Stimulated activated CD8-positive, alpha-beta memory T cell treated with anti-CD3 and anti-CD28 coated beads, Interleukin-7, amount 100 ng/mL, for 1 hour (primary cell): ENCODE measurements at places on chromosomes 4 and X.
A peak's percentile ranks its signal among the peaks of the same experiment; 100 is the strongest.

- DNase-seq, result no peak
Observed at GRCh38 chr4:71537551-71538065, 198.8 kb downstream of the SLC4A4 start.

DNA sequence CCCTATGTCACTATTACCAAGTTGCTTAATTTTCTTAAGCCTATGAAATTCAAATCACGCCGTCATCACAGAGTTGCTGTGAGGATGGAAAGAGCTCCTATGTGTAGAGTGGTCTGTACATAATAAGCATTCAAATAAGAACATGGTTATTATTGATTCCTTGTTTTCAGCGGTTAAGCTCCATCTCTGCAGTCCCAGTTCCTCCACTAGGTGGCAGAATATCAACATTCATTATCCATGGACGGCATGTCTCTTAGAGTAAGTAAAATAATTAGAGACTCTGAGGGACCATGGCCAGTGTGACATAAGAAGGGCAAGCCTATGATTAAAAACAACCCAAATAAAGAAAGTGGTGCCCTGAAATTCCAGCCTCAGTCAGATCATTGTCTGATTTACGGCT, 132.5 kb upstream of the NHS start:
- DNase-seq, result no peak

DNA sequence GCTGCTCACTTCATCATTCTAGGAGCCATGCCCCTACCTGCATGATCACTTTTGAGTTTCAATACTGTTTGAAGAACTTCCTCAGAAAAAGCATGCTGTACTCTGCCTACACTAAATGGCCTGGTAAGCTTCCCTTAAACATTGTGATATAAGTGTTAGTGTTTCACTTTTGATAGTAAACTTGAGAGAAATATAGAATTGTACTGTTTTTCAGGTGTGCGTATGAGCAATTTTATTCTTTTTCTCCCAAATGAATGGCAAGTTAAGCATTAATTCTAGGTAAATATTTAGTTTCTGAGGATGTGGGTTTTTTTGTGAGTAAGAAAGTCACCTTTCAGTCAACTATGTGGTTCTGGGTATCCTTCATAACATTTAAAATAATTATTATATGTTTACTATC, 484.5 kb downstream of the IL15 start:
- no peak for DNase-seq

DNA sequence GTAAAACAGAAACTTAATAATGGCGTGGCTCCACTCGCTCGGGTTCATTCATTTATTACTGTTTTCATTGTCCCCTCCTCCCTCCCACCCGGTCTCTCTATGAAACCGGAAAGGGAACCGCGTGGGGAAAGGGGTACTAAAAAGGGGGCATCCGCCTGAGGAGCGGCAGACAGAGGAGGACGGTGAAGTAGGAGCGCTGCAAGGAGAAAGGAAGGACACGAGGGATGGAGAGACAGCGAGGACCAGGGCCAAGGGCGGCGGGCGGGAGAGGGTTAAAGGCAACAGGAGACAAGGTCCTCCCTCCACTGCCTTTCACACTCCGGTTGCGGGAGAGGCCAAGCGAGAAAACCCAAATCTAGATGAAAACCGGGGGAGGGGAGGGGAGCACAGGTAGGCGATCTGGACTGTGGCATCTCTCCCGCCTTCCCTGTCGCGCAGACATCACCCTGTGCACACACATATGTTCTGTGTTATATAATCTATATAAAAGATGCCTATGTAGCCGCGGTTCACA, 829 bp downstream of the ELOVL6 start:
- DNase-seq, result peak; percentile 6

DNA sequence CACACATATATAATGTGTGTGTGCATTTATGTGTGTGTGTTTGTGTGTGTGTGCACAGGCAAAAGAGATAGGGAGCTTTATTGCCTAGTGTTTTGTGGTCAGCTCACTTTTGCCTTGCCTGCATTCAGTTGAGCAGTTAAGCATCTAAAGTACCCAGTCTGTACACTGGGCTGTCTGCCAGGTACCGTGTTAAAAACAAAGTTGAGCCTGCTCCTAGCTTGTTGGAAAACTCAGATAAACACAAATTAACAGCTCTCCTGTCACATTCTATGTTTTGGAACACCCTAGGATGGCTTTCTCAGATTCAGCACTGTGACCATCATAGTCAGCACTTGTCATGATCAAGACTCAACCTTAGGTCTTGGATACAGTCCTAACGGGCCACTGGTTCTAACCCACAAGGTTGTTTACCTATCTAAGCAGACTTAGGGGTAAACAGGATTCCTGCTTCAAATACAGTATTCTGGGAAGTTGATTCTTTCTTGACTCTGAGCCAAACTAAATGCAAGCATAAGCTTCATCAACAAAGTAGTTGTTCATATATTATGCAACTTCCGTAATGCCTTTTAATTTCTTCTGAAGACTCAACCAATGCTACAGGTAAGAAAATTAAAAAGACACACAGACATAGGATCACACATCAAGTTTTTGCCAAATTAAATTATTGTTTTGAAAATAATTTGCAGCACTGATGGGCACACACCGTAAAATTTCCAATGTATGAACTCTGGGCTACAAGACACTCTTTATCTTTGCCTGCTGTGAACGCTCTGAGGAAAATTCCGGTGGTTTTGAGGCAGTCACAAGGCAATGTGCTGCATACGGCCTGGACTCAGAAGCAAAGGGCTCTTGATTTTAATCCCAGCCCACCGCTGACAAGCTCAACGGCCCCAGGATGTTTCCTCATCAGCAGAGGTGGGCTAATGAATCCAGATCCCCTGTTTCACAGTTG, 11.3 kb upstream of the CD99 start:
- no peak for DNase-seq

GRCh38 chr4:111693758-111694157, 451.5 kb upstream of the FAM241A start:
- no peak for DNase-seq

DNA sequence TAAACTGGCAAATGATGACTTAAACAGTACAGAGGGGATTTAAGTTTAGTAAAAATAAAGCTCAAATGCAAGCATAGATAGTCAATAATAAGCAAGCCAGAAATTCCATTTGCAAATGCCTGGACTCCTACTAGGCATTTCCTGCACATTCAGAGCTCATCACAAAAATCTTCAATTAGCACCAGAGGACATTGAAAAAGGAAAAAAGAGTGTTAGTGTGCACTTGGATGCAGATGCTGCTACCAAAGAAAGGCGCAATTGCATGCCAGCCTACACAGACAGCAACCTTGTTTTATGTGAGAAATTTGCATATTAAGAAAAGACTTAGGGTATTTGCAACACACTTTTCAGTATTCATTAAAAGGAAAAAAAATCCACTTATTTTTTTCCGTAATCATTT, 282.1 kb downstream of the GRIA2 start:
- DNase-seq, result no peak

GRCh38 chr4:178136736-178137345, 694.6 kb upstream of the AGA start:
- no peak for DNase-seq

GRCh38 chrX:154029439-154029838, 9.7 kb upstream of the IRAK1 start:
- no peak for DNase-seq

DNA sequence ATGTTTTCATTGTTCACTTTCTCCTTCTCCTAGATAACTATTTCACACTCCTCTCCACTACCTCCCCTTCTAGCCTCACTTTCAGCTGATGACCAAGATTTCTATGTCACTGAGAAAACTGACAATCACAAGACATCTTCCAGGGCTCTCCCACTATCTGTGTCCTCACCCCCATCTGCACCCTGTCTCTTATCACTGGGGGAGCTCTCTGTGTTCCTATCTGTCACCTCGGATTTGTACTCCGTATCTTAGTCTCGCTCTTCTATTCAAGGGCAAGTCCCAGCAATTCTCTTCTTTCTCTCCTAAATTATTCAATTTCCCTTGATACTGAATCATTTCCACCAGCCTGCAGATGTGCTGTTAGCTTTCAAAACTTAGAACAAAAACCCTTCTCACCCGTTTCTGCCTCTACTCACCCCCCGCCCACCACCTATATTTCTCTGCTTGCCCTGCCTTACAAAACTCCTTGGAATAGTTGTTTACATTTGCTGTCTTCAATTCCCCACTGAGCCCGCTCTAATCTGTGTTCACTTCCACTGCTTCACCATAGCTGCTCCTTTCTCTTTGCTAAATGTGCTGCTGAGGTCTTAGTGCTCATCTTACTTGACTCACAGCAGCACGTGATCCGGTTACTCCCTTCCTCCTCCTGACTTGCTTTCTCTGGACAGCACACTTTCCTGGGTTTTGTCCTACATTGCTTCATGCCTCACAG, 293.2 kb downstream of the UNC5C start:
- no peak for DNase-seq

DNA sequence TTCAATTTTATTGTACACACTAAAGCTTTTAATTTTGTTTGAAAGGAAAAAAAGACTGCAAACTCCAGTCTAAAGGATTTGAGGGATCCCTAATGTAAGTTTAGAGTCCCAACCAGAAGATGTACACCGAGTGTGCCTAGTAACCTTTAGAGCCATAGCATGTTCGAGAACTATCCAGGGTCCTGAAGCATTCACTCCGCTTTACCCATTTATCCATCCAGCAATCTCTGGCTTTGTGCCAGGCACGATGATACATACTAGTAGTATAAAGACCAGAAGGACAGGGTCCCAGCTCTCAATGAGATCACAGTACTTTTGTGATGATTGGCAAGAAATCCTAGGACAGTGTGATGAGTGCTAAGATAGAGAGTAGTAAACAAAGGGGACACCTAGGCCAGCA, 168.7 kb downstream of the STK32B start:
- no peak for DNase-seq

- DNase-seq, result no peak
Observed at GRCh38 chr4:43471950-43472349, 579.4 kb downstream of the GRXCR1 start.

- DNase-seq, result no peak
Observed at GRCh38 chr4:24831637-24832036, 36.3 kb downstream of the SOD3 start.

GRCh38 chrX:152635941-152636340, 1.8 kb upstream of the GABRQ start:
- no peak for DNase-seq

GRCh38 chrX:14496674-14497073, 32.7 kb upstream of the GLRA2 start:
- DNase-seq, result no peak

- DNase-seq, result peak; percentile 36
Observed at GRCh38 chr4:7843831-7844593, 95.6 kb downstream of the AFAP1 start.

GRCh38 chrX:154019061-154019621, 561 bp downstream of the IRAK1 start:
- no peak for DNase-seq

- DNase-seq, result no peak
Observed at GRCh38 chrX:39560271-39560670, 537.5 kb downstream of the BCOR start.

DNA sequence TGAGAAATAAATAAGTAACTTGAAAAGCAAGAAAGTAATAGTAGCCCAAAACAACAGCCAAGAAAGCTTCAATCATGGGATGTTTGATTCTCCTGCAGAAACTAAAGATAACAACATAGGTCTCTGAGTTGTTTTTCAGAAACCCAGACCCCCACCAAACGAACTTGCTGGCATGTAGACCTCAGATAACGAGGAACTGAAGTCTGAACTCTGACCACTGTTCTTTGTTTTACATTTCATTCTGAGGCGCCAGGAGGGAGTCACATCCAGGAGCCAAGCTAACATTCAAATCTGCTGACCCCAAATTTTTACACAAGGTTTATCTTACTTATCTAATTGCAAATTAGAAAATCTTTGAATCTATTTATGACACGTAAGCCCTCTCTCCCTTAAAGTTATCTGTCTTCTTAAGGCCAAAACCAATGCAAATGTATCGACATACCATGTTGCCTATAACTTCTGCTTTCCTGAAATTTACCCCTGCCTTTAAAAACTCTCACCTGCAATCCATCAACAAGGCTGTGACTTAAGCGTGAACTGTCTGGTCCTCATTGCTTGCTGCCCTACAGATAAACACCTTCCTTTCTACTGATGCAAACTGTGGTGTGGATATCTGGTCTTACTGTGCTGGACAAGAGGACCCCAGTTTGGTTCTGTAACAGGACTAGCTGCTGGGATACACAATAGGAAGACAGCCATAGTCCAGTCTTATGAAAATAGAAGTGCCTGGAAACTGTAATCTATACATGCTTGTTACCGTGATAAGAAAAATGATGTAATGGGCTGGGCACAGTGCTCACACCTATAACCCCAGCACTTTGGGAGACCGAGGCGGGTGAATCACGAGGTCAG, 37.5 kb upstream of the NEIL3 start:
- no peak for DNase-seq

GRCh38 chr4:174764105-174764729, 64.8 kb downstream of the GLRA3 start:
- no peak for DNase-seq

GRCh38 chr4:152700151-152700550, 20.4 kb upstream of the TMEM154 start:
- no peak for DNase-seq

- no peak for DNase-seq
Observed at GRCh38 chr4:73193659-73194058, 64.9 kb downstream of the ANKRD17 start.

DNA sequence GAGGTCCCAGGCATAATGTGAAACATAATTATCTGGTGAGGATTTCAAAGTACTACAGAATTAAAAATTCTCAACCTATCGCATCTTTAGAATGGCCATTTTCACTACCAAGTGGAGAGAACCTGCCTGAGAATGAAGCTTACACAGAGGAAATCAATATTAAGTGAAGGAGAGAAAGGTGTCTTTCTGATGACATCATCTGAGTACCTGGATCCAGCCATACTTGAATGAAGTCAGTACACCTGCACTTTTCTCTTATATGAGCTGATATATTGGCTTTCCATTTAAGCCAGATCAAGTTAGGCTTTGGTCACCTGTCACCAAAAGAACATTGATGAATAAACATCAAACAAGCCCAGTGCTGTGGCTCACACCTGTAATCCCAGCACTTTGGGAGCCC, 118.9 kb upstream of the MED14 start:
- DNase-seq, result no peak

GRCh38 chr4:84497504-84498202, 1.4 kb downstream of the NKX6-1 start:
- no peak for DNase-seq

- DNase-seq, result no peak
Observed at GRCh38 chr4:162059656-162060055, 104.1 kb downstream of the FSTL5 start.

DNA sequence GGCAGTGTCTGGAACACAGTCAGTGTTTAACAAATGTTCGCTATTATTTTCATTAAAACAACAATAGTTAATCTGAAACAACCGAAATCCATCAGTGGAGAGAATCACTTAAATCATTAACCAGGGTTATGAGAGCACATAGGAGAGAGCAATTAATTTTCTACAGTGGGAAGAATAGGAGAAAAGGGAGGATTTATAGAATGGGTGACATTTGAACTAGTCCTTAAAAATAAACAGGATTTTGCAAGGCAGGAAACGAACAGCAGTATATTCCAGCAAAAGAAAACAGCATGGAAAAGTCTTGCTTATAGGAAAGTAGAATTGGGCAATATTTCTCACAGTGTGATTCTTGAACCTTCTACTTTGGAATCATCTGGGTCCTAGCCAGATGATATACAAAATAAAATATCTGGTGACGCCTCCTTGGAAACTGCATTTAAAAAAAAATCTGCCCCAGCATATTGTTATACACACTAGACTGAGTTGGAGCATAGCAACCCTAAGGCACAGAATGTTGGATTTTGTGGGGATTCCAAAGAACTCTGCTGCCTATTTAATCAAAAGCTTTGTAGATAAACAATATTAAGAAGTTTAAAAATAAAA, 56.1 kb downstream of the INTS12 start:
- DNase-seq, result no peak

GRCh38 chr4:885353-885752, 46.8 kb downstream of the GAK start:
- DNase-seq, result no peak

GRCh38 chr4:177596035-177596434, 153.8 kb upstream of the AGA start:
- DNase-seq, result no peak
